Activated B cell treated with CpG ODN at 0.5 μM for 24 hours (primary cell): ENCODE measurements at places on chromosomes 7 and 10.

DNA sequence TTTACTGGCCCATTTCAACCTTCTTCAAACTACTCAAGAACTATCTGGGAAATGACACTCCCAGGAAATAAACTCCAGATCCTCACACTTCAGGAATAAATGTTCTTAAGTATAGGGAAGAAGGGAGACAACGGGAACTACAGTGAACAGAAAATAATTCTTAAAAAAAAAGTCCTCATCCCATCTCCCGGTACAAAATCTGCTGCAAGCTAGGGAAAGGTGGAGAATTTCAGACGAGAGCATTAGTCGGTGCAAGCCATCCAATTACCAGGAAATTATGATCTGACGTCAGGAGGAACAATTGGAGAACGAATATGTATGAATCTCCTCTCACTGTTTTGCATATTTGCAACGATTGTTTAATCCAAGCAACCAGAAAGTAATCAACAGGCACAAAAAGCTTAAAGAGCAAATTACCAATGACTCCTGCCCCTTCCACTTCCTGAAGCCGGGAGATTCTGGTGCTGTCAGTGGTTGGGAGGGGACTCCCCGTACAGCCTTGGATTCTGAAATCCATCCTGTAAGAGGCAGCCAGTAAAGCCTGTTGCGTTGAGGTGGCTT is 15.1 kb upstream of the GATA3 start:
- no peak for DNase-seq

GRCh38 chr10:608331-609261 is 80.9 kb downstream of the DIP2C start:
- no peak for DNase-seq

GRCh38 chr10:14806318-14806717 is 31.5 kb downstream of the CDNF start:
- no peak for DNase-seq

DNA sequence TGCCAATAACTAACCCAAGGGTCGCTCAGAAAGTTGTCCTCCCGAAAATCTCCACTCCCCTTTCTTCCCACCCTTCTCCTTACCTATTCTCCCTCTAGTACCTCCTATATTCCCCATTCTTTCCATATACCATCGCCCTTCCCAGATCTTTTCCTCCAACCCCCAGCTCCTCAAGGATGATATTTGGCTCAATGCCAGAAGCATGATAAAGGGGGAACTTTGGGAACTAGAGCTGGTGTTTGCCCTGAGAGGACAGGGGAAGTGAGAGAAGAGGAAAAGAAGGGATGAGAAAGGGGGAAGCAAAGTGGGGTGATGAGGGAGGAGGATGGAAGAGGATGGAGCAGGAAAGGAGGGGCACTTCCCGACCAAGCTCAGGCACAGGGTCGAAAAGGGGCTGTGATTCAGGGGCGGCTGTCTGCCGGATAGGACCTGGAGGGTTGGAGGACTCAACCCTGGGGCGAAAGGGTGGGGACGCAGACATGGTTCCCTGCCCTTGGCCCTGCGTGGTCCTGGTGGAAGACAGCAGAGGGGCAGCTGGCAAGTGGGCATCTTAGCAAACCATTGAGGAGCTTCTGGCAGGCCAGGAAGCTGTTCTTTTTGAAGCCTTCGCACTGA is 1.8 kb downstream of the OIT3 start:
- DNase-seq, result no peak

DNA sequence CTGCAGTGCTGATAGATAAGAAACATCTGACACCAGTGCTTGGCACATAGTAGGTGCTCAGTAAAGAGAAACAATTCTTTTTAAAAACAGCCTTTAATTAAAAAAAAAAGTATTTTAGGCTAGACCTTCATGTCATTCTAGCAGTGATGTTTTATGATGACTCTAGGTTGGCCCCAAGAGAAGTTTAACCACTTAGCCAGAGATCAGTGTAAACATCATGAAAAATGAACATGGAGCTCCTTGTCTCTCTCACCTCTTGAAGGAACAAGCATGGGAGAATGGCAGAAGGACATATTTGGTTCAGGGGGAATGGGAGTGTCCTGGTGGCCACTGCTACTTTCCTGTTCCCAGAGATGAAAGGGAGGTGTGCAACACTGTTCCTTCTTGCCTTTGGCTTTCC is 641.0 kb downstream of the LRMDA start:
- DNase-seq, result no peak

DNA sequence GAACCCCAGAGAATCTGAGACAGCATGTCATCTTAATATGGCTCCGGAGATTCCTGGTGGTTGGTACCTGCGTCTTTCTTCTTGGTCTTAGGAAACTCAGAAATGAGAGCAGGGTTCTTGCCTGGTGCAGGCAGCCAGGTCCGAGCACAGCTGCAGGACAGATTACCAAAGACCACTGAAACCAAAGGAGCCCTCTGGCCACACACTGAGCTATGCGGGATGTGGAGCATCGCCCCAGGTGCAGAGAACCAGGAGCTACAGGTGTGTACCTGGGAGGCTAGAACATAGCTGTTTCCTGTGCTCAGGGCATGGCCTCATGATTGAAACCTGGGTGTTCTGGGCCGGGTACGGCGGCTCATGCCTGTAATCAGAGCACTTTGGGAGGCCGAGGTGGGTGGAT is 635.4 kb downstream of the CALN1 start:
- DNase-seq, result no peak

GRCh38 chr10:112539340-112539739 is 92.3 kb downstream of the VTI1A start:
- DNase-seq, result no peak

DNA sequence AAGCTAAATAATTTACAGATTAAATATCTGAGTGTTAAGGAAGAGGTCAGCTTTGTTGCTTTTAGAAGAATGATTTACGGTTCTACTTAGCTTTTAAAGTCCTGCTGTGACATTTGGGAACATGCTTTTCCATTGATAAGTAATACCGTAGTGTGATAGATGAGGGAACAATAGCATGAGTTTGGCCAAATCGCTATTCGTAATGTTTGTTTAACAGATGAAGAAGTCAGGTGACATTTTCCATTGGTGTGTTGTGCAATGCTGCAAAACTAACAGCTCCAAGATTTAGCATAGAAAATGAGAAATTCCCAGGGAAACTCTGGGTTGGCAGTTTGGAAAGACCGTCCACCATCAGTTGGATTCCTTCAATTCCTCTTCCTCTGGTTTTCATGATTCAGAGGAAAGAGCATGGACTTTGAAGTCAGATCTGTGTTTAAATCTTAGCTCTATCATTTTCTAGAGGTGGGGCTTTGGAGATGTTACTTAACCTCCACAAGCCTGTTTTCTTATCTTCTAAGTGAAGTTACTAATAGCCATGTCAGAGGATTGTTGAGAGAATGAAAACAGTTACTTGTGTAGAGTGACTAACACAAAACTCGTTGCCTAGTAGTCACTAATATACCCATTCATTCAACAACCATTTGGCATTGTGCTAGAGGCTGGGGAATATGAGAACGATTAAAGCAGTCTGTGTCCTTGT is 140.4 kb upstream of the BMPER start:
- no peak for DNase-seq

- DNase-seq, result no peak
Observed at GRCh38 chr10:75814014-75814413, 382.6 kb downstream of the LRMDA start.

DNA sequence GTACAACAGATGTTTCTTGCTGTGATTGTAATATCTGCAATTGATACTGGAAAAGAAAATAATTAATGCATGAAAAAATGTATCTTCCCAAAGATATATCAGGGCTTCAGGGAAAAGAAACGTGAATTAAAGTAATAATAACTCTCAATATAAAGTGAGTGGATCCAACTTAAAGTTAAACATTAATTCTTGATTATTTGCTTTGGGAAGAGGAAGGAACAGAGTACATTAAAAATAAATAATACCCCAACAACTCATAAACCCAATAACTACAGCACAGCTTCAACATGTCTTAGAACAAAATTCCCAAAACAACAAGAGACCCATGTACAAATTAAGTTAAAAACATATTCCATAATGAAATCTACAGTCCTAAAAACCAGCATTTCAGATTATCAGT is 33.0 kb downstream of the ELMO1 start:
- no peak for DNase-seq

GRCh38 chr10:30509508-30509907 is 75.5 kb downstream of the MAP3K8 start:
- no peak for DNase-seq

GRCh38 chr10:131160219-131160875 is 151.2 kb downstream of the TCERG1L start:
- DNase-seq, result no peak

GRCh38 chr7:151680810-151681209 is 161.1 kb upstream of the RHEB start:
- DNase-seq, result no peak

DNA sequence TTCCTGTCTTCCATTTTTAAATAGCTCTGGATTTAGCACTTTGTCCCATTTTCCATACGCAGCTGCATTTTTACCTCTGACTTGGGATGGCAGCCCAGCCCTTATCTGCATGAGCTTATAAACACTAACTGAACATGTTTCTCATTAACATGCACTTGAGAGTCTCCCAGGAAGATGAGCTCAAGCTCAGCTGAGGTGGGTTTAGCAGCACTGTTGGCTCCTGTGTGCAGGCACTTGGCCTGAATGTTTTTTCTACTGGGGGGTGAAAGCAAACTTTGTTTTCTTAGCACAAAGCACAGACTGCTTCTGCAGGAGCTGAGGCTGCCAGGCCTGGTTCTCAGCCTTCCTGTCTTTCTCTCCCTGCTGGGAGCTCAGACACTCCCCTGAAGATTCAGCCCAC is 1093.6 kb upstream of the AUTS2 start:
- no peak for DNase-seq

GRCh38 chr10:82621680-82622079 is 746.7 kb downstream of the NRG3 start:
- no peak for DNase-seq

GRCh38 chr10:126459032-126459831 is 71.0 kb upstream of the ADAM12 start:
- DNase-seq, result no peak

GRCh38 chr10:43892062-43892770 is 243.5 kb upstream of the ZNF32 start:
- DNase-seq, result no peak

- DNase-seq, result no peak
Observed at GRCh38 chr10:87733081-87733480, 73.4 kb downstream of the PAPSS2 start.

- no peak for DNase-seq
Observed at GRCh38 chr7:135712182-135712782, 15.7 kb downstream of the SLC13A4 start.

- DNase-seq, result no peak
Observed at GRCh38 chr7:48691788-48692187, 232.6 kb upstream of the CDC14C start.

- DNase-seq, result no peak
Observed at GRCh38 chr7:158256091-158256816, 331.4 kb downstream of the PTPRN2 start.

DNA sequence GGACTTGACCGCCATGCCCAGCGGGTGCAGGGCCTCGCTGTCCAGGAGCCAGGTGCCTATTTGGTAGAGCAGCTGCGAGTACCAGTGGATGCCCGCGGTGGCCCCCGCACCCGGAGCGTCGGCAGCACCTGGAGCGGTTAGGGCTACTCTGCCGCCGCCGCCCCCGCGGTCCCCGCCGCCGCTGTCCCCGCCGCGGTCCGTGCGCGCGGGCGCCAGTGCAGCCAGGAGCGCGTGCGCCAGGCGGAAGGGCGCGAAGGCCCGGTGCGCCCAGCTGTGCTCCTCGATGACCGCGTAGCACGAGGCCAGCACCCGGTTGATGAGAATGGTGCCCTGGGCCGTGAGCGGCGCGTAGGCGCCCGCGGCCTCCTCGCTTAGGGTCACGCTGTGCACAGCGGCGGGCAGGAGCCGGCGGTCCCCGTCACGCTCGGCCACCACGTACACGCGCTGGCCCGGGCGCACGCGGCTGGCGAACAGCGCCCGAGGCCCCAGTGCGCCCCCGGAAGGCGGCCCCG is 9.3 kb downstream of the SHH start:
- DNase-seq, result no peak
